ENCODE measurements at places on chromosomes 11 and 22.
A peak's percentile ranks its signal among the peaks of the same experiment; 100 is the strongest.

GRCh38 chr22:46013460-46014416 lies 36.8 kb upstream of the WNT7B start:
- DNase-seq: peak; percentile 96

DNA sequence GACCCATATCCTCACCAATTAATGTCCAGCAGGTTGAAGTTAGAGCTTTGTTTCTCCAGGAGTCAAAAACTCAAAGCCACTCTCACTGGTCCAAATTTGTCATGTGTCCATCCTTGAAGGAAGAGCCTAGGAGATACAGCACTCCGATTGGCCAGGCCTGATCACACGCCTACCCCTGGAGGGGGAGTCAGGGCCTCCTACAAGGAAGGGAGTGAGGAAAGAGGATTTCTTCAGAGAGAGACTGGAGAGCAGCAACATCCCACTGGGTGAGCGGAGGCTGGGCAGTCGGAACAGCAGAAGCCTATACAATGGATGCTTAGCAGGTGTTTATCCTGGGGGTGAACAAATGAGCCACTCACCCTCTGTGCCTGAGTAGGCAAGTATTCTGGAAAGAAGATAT lies 113.9 kb downstream of the TRIM29 start:
- no peak for DNase-seq

DNA sequence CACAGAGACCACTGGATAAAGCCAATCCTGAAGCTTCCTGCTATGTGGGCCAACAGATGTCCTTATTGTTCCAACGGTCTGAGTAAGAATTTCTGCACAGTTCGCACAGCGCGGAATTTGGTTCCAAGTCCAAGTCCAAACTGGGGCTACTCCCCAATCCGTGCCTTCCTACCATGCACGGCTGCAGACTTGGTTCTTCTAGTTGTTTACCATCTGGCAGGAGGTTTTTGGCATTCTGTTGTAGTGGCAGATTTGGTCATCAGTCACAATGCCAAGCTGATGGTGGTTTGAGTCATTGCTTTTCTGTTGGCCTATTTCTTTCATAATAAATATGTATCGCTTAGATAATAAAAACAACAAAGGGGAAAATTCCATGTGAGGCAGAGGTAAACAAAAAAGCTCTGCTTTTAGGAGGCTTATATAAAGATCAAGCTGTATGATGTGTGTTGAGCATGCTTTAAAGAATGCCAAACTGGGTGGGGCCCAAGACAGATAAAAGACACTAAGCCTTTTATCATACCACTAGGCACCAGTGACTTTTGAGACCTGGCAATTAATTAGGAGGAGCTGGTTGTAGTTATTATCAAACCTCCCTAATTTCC lies 52.5 kb upstream of the SYN3 start:
- DNase-seq: no peak

DNA sequence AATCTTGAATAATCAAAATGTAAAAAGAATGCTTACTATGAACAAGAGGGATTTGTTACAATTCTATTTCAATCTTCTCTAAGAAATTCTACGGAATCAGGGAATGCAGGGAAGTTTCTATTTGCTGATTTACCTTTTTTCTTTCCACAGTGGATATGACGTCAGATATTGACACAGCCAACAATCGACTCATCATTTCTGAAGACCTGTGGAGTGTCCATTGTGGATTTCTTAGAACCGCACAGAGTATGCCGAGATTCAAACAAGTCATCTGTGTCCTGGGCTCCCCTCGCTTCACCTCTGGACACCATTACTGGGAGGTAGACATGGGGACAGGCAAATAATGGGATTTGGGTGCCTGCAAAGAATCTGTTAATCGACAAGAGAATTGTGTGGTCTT lies 4.1 kb upstream of the RFPL1 start:
- DNase-seq: no peak

- no peak for DNase-seq
Observed at GRCh38 chr22:26907366-26907765, 250.0 kb downstream of the MIAT start.

DNA sequence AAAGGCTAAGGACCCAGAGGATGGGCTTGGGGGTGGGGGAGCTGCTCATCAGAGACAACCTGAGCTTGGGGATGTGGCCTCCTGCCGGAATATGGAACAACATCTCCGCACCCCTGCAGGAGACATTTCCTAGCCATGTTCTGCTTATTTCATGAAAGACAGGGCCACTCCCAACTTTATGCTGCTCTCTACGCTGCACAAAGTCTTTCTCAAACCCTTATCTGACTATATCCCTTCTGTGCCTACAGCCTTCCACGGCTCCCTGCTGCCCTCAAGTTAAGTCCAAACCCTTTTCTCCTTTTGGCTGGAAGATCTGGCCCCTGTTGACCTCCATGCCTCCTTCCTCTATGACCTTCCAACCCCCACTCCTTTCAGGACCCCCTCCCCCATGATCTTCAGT lies 562.0 kb downstream of the MN1 start:
- DNase-seq: no peak

DNA sequence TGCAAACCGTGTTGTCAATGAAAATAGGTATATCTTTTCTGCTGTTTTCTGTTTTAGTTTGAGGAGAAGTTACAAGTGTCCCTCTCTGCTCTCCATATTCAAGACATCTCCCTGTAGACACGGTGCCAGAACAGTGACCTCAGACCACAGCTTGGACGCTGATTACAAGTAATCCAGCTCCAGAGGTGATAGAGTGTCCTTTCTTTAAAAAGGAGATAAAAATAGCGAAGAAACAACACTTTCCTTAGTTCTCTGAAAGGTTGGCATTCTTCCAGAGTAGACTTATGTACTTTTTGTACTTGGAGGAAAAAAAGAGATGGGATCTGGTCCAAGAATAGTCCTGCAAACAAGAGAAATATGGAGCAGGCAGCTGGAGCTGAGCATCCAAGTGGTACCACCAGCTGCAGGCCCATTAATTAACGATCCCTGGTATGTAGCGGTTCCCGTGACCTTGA lies 43.0 kb upstream of the WT1 start:
- DNase-seq: no peak

- DNase-seq: peak; percentile 67
Observed at GRCh38 chr22:42967933-42968332, 47.0 kb downstream of the PACSIN2 start.

GRCh38 chr11:88051396-88051795 lies 123.8 kb downstream of the RAB38 start:
- DNase-seq: no peak

DNA sequence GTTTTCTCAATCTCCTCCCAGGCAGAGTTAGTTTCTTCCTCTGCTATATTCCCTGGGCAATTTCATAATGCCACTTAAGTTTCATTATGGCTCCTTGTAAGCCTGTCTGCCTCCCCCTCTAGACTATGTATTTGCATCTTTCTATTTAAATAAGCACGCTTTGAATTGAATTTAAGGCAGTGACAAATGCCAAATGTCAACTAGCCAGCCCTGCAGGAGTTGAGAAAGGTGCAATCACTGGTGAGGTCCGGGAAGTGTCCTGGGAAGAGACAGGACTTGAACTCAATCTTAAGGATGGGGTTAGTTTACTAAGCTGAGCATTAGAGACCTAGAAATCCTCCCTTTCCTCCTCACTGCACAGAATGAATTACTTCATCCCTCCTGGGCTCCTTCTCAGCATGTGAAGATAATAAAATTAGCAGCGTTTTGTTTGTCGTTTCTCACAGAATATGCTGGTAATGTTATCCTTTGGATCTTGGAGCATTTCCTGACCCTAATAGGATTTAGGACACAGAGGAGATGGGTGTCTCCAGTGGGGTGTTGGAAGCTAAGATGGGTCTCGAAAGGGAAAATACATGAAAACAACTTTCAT lies 1.6 kb downstream of the TCP11L1 start:
- no peak for DNase-seq

DNA sequence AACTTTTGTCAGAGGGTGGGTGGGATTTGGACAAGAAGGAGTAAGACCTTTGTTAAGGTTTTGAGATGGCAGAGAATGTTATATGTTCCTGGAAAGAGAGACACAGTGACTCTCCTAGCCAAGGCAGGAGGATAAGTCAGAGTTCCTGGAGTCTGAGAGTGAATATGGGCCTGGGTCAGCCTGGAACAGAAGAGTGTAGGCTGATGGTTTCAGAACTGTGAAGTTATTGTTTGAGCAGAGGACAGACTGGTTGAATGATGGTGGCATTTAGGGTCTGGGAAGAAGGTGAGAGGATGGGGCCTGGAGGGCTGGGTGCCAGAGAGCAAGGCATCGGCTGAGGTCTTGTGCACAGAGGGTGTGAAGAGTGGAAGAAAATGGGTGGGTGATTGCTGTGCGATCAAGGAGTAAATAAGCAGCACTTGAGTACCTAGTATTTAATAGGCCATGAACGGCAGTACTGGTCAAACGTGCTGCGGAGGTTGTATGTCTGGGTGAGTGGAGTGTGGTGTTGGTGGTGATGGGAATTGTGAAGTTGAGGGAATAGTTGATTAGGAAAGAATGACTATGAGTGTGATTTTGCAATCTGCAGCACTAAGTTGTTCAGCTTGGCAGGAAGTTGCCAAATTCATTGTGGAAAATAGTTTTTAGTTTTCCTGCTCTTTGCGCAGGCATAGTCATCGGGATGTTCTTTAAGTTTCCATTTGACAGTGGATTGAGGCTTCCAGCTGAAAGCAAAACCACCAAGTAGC lies 1.8 kb downstream of the PANX1 start:
- DNase-seq: no peak

DNA sequence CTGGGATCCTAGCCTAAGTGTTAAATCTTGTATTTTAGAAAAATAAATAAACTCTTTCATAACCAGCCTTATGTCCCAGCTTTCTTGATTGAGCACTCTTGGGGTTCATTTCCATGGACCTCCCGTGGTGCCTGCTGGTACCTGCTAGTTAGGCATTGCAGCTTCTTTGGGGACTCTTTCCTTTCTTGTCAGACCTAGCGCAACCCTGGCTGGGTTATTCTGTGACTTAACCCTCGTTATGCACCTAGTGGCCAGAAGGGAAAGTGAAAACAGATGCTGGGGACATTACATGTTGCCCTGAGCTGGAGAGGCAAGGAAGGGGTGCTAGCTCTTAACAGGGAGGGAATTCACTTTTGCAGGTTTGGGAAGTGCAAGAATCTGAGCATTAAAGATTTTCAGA lies 46.8 kb downstream of the APIP start:
- DNase-seq: no peak

Measured in common myeloid progenitor, CD34-positive (primary cell).